Smooth muscle cell of the brain vasculature (primary cell): ENCODE measurements at places on chromosomes 1 and 21.

- DNase-seq, result no peak
These were observed 3.9 kb downstream of the SELENBP1 start for GRCh38 chr1:151368393-151369301.

GRCh38 chr1:208528578-208529240 lies 284.5 kb upstream of the PLXNA2 start:
- no peak for DNase-seq

DNA sequence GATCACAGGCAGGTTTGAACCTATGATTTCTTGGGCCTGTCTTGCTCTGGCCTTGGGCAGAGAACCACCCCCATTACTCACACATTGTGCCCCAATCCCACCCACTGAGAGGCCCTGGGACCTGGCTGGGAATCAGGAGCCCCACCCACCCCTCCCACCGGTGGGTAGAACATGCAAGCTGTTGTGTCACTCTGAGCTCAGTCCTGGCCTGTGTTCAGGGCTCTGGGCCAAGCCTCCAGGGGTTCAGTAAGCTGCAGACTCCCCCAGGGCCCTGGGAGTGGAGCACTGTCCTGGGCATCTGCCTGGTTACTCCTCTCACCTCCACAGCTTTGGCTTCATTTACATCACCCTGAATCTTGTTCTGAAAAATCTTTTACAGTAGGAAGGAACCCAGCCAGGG lies 270.5 kb downstream of the RRAGC start:
- no peak for DNase-seq

- DNase-seq, result no peak
These were observed 77.0 kb downstream of the FAM78B start for GRCh38 chr1:166089804-166090203.

- no peak for DNase-seq
These were observed 64.9 kb downstream of the TGFB2 start for GRCh38 chr1:218409946-218410510.

DNA sequence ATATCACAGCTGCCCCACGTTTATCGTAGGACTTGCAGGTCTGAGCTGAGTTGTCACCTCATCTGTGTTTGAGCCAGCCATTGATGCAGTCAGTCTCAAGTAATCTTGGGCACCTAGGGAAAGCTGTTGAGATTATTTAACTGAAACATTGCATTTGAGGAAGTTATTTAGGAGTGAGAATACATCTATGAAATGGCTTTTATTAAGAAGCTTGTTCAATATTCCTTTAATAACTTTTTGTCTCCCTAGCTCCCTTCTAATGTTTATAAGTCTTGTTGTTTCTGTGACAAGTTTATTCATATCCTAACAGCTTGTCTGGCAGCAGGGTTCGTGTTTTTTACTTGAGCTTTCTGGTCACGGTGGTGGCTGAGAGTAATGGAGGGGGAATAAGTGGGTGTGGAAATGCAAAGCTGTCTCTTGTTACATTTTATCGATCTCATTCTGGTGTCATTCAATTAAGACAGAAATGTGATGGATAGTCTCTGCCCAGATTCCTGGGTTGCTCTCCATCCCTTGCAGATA lies 555.9 kb downstream of the USP25 start:
- DNase-seq, result no peak

GRCh38 chr1:45806129-45806528 lies 2.7 kb downstream of the MAST2 start:
- DNase-seq, result no peak

DNA sequence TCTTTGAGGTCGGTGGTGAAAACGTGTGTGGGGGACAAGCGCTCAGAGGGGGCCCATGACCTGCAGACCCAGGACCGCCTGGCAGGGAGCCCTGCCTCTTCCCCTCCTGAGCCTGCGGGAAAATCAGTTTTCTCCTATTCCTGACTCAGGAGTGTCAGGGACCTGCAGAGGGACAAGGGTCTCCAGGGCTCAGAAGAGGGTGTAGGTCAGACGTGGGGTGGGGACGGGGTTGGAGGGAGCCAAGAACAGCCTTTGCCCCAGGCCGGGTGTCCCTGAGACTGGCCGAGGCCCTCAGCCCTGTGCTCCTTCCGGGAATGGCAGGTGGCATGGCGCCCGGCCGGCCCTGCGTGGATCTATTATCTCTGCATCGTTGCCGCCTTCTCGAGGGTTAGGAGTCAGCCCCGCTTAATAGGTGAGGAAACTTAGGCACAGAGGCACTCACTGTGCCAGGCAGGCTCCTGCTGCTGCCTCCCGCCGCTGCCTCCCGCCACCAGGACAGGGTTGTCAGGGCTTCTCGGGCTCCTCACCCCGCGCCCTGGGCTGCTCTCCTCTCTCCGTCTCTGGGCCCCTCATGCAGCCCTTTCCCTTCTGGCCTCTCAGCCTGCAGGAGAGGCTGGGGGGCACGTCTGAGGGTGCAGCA lies 37.5 kb downstream of the AJAP1 start:
- no peak for DNase-seq

DNA sequence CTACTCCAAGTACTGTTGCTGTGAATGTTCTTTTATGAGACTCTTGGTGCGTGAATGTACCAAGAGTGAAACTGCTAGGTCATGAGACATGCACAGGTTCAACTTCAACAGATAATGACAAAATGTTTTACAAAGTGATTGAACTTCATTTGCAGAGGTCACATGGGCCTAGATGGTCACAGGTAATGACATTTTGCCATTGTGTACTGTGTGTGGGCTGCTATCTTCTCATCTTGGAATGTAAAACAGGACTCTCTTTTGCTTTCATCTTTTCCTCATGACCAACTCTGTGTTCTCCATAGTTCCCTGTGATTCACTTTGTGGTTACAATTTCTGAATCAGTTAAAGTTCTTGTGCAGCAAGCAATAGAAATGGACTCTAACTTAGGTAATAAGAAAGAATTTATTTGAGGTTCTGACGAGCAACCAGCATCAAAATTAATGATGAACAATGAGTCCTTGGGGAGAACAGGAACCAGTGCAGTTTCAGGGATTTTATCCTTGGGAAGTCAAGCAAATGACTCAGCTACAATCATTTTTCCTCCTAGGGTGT lies 16.2 kb upstream of the TSNAX start:
- no peak for DNase-seq

- no peak for DNase-seq
These were observed 79.6 kb downstream of the SASS6 start for GRCh38 chr1:100053119-100053518.

- no peak for DNase-seq
These were observed at the start of gene NHLH1 for GRCh38 chr1:160366731-160367515. Gene NHLH1 (plus strand): TSS chr1:160367071. CDS start chr1:160370732, 3,661 bp downstream.

GRCh38 chr1:34529935-34530859 lies 224.7 kb upstream of the GJB5 start:
- no peak for DNase-seq

GRCh38 chr1:147612366-147612765 lies 58.0 kb downstream of the ACP6 start:
- no peak for DNase-seq

GRCh38 chr1:37807555-37808368 lies at the start of the genes C1orf122 and YRDC:
Gene C1orf122 (plus strand): TSS chr1:37807790. CDS start chr1:37808405, 615 bp downstream.
Gene YRDC (minus strand): TSS chr1:37808208. CDS start chr1:37808180, 28 bp downstream.
- DNase-seq, result peak; percentile 73

- DNase-seq, result no peak
These were observed 528.2 kb downstream of the MRPL39 start for GRCh38 chr21:25079053-25079452.

DNA sequence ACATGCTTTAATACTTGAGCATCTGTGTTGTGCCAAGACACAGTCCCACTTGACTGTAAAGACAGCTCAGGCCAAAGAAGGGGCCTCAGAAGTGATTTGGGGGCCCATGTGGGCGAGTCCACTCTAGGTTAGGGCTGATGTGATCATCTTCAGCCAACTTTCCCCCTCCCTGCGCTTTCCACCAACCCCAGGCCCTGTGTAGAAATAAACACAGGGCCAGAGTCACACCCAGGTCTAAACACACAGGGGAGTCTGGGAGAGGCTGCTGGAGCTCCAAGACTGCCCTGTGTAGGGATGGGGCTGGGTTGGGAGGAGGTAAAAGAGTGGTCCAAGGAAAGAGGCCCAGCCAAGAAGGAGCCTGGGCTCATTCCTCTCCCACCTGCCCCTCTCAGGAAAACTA lies 2.5 kb upstream of the WNT2B start:
- no peak for DNase-seq

- no peak for DNase-seq
These were observed 32.5 kb downstream of the PEX14 start for GRCh38 chr1:10507111-10507879.

DNA sequence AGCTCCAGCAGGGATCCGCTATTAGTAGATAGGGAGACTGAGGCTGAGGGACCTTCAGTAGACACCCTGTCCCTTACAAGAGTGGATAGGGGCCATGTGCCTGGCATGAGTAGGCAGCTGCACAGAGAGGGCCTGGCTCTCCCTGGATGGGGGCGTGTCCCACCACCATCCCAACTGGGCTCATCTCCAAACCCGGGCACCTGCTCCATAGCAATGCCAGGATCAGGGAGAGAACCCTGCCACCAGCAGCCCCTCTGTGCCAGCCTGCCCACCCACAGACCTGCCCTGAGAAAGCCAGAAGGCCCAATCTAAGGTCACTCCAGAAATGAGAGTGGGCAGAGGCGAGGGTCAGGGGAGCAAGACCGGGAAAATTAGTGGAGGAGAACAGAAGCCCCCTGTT lies 121.3 kb downstream of the GRIK3 start:
- DNase-seq, result no peak

GRCh38 chr1:119917304-119918055 lies 21.2 kb upstream of the ADAM30 start:
- DNase-seq, result peak; percentile 21
